ENCODE measurements at places on chromosomes 1 and 21.

GRCh38 chr21:17460094-17460493, 52.7 kb upstream of the CXADR start:
- no peak for DNase-seq

DNA sequence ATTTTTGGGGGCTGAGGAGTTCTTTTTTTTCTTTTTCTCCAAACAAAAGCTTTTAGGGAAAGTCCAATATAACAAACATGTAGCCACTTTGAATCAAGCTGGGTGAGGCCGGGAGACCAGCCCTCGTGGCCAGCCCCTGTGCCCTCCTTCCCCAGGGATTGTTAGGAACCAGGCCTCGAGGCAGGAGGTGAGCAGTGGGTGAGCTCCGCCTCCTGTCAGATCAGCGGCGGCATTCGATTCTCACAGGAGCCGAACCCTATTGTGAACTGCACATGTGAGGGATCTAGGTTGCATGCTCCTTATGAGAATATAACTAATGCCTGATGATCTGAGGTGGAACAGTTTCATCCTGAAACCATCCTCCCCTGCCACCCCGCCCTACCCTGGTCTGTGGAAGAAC, 41.8 kb upstream of the TTC22 start:
- no peak for DNase-seq

DNA sequence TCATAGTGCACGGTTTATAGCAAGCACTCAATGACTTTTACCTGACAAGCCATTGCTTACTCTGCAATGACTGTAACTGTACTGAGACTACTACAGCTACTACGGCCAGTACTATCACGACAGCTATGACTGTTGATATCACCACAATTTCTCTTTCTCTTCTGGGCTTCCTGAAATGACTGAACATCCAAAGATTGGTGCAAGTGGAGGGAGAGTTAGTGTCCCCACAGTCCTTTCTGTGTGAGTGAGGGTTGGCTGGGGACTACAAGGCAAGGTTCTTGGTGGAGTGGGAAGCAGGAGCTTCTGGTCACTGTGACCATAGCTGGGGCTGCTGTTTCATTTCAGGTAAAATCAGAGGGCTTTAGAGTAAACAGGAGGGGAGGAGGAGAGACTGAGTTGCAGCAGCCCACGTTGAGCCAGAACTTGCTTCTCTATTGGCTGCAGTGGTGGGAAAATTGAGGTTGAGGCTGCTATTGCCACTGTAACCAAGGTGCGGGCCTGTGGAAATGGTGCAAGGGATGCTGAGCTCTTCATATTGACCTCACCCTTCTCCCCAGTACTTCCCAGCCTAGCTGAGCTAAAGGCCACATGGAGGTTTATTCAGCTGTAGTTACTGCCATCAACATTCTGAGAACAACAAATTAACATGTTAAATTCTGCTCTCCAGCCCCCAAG, 14.1 kb upstream of the IL10 start:
- DNase-seq, result no peak

- DNase-seq, result no peak
These were observed 9.1 kb upstream of the THEM5 start for GRCh38 chr1:151862604-151863003.

DNA sequence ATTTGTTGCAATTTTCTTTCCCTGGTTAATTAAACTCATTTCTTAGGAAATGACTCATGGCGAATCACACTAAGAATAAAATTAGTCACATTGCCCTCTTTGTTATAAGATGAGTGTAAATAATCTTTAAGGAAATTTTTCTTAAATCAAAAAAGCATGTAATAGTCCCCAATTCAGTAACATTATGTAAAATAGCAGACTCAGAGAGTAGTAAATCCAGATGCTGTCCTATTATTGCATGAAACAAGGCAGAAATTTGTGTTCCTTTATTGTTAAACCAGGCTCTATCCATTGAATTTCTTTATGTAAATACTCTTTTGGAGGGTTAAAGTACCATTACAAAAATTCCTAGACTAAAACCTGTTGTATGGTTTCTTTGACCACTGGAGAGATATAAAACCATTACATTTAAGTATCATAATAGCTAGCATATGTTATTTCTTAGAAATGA, 154.5 kb upstream of the C1orf87 start:
- DNase-seq, result no peak

GRCh38 chr1:53381790-53382401, 54.0 kb upstream of the LRP8 start:
- DNase-seq, result no peak

- DNase-seq, result no peak
These were observed 104.8 kb upstream of the CASZ1 start for GRCh38 chr1:10901091-10901890.

GRCh38 chr1:31215065-31215570, 24.6 kb downstream of the NKAIN1 start:
- DNase-seq, result no peak

DNA sequence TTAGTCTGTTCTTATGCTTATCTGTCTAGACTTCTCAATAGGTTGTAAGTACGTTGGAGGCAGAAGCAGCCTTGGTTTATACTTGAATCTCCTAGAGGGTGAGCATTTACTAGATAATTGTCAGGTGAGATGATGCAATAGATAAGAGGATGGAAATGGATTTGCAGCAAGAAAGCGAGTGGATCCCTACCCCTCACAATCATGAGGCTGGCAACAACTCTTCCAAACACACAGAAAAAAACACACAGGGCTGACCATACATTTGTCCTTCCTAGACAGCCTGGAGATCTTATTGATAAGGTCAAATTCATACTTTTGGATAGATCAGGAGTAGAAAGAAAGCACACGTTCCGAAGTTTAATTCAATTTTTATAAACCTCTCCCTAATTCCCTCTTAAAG, 481.4 kb upstream of the CAMK1G start:
- DNase-seq, result no peak

GRCh38 chr1:36638268-36638667, 155.6 kb upstream of the CSF3R start:
- DNase-seq, result no peak

DNA sequence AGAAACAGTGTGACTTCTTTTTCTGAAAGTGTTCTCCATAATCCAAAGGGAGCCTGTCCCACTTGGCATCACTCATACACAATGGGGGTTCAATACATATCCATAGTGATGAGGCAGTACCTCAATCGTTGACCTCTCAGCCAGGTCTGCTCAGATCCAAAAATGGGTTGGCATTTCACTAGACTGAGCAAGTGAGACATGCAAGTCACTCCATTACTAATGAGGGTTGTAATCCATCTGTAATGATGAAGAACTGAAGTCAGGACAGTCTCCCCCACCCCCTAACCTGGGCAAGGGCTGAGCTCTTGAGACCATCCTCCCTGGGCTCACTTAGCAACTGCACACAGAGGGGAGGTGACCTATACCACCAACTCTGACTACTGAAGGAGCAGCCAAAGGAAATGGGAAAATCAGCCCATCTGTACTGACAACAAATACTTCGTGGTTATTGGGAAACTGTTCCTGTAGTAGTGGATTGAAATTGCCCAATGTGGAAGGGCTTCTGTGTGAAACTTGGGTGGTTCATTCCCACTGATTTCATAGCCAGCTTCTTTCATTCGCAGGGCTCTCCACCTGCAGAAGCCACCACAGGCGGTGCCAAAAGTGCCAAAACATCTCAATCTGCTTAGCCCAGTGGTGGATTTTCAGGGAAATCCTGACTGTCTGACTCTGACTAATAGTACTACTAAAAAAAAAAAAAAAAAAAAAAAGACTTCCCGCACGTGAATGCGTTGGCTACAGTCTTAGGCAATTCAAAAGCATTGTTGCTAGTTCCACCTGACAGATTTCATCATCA, 5.0 kb downstream of the NGF start:
- no peak for DNase-seq
